ENCODE measurements at places on chromosomes 6 and 20.

DNA sequence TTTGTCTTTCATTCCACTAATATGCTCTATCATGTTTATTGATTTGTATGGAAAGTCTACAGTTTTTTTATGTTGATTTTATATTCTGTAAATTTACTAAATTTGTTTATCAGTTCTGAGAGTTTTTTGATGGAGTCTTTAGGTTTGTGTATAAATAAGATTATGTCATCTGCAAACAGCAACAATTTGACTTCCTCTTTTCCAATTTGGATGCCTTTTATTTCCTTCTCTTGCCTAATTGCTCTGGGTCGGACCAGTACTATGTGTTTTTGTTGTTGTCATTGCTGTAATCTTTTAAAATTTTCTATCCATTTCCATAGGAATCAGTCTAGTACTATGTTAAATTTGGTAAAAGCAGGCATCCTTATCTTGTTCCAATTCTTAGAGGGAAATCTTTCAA, 31.5 kb upstream of the POLR1H start:
- no peak for DNase-seq

DNA sequence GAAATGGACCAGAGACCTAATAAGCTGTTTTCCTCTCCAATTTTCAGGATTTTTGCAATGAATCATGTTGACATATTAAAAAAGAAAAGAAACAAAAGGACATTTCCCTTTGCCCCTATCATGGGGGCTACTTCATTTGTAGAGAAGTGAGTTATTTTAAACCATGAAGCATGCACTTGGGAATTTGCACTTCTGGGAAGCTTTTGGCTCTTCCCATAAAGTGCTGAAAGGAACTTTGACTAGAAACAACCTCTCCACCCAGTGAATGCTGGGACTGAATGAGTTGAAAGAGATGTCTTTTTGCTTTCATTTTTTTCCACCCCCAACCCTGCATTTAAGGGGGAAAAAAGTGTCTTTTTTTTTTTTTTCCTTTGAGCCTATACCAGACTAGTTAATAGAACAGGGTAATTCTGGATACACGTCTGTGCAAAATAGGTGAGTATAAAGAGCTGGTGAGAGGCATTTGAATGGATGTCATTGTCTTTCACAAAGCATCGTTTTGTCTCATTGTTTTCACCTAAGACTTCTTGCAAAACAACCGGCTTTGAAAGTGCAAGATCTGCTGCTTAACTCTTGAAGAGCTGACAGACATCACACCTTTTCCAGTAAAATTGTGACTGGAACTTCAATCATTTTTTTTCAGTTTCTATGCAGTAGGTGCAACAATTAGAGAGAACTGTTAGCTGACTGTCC, 138.7 kb upstream of the BACH2 start:
- DNase-seq = no peak

DNA sequence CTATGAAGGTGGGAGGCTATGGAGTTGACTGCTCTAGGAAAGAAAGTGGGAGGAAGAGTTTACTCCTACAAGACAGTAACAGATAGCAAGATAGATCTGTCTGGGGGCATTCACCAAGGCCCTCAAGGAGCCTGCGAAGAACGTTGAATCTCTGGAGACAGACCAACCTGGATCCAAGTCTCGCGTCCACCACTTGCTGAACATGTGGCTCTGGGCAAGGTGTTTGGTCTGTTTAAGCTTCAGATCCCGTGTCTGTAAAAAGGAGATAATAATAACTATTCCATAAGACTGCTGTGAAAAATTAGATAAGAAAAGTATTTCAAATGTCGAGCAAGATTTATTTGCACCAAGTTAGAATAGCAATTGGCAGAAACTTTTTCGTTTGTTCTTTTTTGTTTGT, 8.1 kb upstream of the EEF1A1 start:
- DNase-seq = no peak

DNA sequence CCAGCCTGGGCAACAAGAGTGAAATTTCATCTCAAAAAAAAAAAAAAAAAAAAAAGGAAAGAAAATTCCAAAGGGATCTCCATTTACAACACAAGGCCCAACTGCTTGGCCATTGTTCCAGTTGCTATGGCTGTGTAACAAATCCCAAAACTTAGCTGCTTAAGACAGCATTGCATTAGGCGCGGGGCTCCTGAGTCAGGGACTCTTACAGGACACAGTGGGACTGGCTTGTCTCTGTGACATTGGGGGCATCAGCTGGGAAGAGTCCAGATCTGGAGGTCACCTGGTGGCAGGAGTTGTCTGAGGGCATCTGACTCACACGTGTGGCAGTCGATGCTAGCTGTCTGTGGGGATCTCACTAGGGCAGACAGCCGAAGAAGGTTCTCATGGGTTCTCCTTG, 35.6 kb downstream of the TTLL9 start:
- no peak for DNase-seq

DNA sequence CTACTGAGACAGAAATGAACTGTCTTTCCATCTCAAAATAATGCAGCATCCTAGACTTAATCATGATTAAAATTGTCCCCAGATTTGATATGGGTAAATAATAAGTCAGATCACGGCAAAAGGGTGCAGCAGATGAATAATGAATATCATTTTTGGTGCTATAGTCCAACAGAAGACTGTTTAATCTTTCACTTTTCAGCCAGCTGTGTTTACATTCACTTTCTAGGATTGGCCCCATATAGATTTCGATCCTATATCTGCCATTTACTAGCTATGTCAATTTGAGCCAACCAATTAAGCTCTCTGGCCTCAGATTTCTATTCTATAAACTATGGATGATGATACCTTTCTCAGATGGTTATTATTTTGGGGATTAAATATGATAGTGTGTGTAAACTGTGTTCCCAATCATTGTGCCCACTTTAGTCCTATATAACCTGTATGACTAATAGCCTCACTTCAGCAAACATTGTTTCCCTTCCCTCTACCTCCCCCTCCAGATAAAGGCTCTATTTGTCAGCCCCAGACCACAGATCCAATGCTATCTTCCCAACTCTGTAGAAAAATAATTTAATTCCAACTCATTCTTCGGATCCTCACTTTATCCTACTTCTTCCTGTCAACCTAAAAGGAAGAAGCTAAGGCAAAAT, 53.6 kb upstream of the NT5E start:
- DNase-seq = no peak

GRCh38 chr6:112372226-112372806, 25.2 kb downstream of the RFPL4B start:
- no peak for DNase-seq

- DNase-seq = no peak
These were observed 90.4 kb downstream of the CARMIL1 start for GRCh38 chr6:25369433-25370177.

DNA sequence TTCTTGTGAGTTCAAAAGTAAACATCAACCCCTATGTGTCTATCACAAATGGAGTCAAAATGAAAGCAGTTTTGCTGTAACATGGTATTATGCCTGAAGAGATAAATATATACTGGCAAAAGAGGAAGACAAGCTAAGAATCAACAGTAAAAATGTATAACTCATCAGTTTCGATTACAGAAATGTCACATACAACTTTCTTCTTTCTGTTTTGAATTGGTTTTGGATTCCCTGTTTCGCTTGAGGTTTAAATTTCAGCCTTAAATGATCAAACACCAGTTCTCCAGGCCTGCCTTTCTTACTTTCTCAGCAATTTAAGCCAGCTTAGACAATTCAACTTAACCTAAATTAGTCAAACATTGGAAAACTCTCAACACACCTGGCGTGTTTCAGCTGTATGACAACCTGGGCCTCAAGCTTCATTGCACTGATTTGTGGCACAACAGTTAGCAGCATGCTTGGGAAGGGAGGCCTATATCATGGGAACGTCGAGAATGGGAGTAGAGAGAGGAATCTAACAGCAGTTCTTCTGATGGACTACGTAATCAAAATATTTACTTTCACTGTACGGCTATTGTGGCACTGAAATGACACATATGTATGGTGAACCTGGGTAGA, 51.9 kb upstream of the MARCKS start:
- no peak for DNase-seq

DNA sequence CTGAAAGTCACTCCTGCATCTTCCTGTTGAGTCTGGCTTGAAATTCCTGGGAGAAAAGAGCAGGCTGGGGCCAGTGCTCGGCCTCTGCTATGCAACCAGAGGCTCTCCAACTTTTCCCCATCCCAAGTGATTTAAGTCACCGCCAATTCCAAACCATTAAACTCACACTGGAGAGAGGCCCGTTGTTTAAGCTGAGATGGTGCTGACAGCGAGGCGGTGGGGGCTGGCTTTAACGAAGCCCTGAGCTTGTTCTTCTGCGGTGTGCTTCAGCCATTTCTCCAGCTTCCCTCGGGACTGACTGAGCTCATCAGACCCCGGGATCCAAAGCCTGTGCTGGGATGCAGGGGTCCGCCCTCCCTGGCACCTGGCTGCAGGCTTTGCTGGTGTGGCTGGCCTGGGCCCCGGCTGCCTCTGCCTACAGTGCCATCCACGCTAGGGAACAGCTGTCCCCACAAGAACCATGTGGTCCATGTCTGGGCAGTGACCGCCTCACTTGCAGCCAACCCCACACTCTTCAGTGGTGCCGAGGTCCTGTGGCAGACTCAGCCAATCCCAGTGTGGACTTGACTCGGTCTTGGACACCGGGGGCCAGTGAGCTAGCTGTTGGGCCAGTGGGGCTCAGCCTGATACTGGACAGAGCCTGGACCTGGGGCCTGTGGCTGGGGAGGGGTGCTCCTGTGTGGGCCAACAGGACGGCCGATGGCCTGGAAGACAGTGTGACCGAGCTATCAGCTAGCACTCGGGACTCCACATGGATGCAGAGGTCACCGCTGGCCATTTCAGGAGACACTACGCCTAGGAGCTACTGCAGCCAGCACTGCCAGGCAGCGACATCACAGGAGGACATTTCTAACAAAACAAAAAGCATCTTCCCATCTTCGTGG, 21.2 kb downstream of the RAMACL start:
- no peak for DNase-seq

GRCh38 chr6:115932481-115932880, 128.2 kb downstream of the FRK start:
- no peak for DNase-seq

DNA sequence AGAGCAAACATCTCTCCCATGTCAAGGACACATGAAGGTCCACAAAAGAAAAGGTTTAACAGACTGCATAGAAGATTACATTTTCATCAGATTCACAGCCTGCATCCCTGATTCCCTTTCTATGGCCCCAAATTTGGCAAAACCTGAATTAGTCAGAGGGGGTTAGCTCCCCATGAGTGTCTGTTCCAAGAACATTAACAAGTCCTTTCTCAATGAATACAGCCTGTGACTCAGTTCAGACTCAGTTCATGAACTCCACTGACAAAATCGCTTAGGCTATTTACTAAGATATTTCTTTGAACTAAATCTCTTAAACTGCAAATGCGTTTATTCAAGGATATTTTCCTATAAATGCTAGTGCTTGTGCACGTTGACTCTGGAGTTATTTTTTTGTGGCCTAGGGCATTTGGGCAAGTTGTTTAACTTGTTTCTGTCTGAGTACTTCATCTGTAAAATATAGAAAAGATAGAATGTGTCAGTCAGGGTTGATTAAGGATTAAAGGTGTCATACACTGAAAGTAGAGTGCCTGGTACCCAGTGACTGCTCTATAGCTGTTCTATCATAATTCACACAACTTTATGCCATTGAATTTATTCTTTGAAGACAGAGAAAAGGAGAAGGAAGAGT, 422.6 kb downstream of the HTR1B start:
- no peak for DNase-seq

DNA sequence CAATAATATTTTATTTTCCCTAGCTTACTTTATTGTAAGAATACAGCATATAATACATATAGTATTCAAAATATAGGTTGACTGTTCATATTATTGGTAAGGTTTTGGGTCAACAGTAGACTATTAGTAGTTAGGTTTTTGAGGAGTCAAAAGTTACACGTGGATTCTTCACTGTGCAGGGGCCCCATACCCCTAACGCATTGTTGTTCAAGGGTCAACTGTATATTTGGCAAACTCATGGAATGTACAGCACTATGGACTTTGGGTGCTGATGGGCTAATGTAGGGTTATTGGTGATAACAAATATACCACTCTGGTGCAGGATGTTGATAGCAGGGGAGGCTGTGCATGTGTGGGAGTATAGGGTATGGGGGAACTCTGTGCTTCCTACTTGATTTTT, 397.2 kb downstream of the BCKDHB start:
- no peak for DNase-seq

- no peak for DNase-seq
These were observed 281.0 kb upstream of the SULF2 start for GRCh38 chr20:48066246-48066645.

- no peak for DNase-seq
These were observed 83.4 kb downstream of the MAP7 start for GRCh38 chr6:136466777-136467176.

DNA sequence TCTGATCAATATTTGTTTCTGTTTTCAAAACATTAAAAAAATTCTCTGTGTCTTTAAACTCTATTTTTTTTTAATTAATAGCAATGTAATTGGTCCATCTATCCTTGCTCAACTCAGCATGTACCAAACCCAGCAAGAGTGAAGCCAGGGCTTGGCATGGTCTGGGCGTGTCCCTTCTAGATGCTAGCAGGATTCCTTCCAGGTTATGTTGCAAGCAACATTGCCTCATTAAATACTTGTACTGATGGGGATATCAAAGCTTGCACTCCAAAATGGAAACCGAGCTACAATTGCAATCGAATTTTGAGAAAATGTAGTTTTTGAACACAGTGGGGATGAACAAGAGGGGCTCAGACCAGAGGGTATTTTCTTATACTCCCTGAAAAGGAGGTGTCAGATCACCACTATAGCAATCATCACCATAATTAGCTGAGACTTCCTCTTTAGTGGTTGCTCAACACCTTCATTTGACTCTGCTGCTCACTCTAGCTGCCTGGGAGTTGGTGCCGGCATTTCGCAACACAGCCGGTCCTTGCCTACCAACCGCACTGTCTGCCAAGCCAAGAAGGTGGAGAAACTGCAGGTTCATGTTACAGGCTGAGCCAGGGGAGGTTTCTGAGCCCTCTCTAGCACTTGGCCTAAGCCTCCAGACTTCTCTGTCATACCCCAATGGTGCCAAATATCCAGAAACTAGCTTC, 67.8 kb upstream of the RALGAPA2 start:
- DNase-seq = no peak

GRCh38 chr6:120869397-120869796, 464.9 kb downstream of the TBC1D32 start:
- DNase-seq = no peak
